ENCODE measurements at places on chromosomes 6 and 20.

GRCh38 chr6:157388924-157389323 lies 7.9 kb downstream of the ZDHHC14 start:
- DNase-seq = no peak

DNA sequence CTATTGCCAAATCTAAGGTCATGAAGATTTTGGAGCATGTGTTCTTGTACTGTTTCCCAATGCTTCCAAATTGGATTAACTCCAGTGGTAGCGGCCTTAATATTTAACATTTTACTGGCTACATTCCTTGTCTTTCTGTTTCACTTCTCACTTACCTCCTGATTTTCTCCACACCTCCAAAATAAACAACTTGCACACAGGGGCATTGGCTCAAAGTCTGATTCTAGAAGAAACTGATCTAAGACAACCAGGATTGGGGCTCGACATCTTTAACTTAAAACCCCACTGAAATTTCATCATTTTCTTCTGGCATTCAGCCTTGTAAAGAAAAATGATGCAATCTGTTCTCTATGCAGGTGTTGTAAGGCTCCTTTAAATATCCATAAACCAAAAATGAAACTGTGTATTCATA lies 557.9 kb upstream of the ID4 start:
- no peak for DNase-seq

DNA sequence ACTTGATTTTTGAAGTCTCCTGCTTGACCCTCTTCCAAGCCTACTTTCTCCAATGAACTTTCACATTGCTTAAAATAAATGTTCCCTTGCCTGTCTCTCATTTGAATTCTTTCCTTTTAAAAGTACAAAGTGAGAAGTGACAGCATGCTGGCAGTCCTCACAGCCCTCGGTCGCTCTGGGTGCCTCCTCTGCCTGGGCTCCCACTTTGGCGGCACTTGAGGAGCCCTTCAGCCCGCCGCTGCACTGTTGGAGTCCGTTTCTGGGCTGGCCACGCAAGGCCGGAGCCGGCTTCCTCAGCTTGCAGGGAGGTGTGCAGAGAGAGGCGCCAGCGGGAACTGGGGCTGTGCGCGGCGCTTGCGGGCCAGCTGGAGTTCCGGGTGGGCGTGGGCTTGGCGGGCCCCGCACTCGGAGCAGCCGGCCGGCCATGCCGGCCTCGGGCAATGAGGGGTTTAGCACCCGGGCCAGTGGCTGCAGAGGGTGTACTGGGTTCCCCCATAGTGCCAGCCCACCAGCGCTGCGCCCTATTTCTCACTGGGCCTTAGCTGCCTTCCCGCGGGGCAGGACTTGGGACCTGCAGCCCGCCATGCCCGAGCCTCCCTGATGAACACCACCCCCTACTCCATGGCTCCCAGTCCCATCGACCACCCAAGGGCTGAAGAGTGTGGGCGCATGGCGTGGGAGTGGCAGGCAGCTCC lies 31.9 kb downstream of the SERPINB6 start:
- DNase-seq = no peak

DNA sequence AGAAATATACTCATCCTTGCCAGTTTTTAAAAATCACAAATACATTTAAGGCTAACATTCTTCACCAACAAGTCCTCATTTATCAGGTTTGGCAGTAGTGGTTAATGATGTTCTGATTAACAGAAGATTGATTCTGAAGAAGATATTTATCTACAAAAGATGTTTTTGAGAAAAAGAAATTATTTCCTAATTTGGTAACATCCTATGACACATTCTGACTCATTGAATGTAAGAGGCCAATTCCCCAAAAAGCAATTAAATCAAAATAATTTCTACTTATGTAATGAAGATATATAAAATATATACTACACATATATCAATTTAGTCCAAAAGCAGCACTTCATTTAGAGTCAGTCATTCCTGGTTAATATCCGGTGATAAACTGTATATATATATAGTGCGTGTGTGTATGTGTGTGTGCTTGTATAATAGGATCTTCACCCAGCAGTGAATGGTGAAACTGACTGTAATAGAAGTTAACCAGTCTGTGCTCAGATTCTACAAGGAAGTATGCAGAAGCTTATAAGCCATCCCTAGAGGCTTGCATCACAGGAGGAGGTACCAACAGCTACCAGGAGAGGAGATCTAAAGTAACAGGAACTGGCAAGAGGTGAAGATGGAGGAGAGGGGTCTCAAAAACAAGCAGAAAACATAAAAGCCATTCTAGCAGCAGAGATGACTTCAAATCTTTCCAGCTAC lies 82.9 kb upstream of the MARCKS start:
- no peak for DNase-seq

DNA sequence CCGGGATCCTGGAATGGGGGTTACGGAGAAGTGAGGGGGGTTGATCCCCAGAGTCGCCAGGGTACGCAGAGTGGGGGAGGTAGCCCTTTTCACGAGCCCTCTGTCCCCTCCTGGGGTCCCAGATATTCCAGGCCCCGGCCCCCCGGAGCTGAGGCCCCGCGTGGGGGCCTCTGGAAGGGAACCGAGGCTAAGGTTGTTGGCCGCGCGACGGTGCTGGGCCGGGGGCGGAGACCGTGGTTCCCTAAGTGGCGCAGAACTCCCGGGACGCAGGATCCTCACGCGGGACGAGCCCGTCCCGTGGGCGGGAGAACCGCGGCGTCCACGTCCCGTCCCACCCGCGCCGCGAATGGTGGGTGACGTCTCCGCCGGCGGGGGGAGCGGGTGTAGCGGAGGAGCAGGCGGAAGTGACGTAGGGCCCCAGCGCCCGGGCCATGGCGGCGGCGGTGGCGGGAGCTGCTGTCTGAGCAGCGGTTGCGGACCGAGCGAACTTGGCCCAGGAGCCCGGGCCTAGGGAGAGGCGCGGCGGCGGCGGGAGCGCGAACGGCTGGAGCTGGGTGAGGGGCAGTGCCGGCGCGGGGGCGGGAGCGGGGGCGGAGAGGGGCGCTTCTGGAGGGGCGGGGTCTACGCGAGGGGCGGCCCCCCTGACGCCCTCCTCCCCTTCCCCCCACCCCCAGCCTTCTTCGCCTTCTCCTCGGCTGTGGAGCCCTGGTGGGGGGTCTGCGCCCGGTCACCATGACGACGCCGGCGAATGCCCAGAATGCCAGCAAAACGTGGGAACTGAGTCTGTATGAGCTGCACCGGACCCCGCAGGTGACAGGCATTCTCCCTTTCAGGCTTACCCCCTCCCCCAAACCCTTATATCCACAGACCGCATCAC lies at the start of gene RING1:
Gene RING1, plus strand, starts transcription at position 410 of the 877 bp plus-strand sequence. Its CDS starts 323 bp downstream, at position 733.
- peak; percentile 68 for DNase-seq
